ENCODE measurements at places on chromosomes 7 and 10. TPM values are rescaled to one million over a fixed set of nuclear protein-coding genes. Genes with fewer than 3 reads are reported as not detected.
A peak's percentile ranks its signal among the peaks of the same experiment; 100 is the strongest.

- DNase-seq = peak; percentile 58
- no peaks in the 10 kb centered on the region for H3K36me3 ChIP-seq
- no peaks in the 10 kb centered on the region for H3K27me3 ChIP-seq
These were observed 62.5 kb downstream of the SGMS1 start for GRCh38 chr10:50561266-50561665.

DNA sequence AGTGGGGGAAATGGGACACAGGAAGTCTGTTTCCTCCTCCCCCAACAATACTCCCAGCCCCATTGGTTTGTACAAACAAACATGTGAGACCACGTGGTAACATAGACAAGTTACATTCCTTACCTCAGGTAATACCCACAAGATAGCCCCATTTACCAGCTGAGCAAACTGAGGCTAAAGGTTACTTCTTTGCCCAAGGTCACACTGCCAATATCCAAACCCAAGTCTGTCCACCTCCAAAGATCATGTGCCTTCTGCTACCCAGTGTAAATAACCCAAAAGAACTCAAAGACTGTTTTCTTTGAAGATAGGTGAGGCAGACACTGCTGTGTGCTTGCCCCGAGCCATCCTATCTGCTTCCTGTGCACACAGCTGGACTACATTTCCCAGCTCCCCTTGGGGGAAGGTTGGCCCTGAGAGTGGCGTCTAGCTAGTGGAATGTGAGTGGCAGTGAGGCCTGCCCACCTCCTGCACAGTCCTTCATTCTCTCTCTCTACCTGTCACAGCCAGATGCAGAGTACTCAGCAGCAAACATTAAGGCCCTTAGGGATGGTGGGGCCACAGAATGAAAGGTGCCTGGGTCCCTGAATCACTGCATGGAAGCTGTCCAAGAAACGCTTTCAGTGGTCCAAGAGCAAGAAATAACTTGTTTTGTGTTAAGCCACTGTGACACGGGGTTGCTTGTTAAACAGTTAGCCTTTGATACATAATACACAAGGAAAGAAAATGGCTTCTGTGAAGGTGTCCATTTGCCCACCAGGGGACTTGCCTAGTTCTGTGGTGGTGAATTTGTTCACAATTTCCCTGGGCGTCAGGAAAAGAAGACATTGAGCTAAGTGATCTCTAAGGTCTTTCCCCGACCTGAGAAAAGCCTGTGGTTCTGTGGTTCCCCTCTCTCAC, 257.7 kb upstream of the NFE2L3 start:
- no peak overlapping the region for H3K4me3 ChIP-seq
- peaks cover 9% of the 10 kb centered on the region for H3K4me1 ChIP-seq

GRCh38 chr10:78800006-78800405, 268.8 kb upstream of the ZMIZ1 start:
- H3K4me3 ChIP-seq = no peak overlapping the region
- H3K27me3 ChIP-seq = peaks cover 3% of the 10 kb centered on the region

DNA sequence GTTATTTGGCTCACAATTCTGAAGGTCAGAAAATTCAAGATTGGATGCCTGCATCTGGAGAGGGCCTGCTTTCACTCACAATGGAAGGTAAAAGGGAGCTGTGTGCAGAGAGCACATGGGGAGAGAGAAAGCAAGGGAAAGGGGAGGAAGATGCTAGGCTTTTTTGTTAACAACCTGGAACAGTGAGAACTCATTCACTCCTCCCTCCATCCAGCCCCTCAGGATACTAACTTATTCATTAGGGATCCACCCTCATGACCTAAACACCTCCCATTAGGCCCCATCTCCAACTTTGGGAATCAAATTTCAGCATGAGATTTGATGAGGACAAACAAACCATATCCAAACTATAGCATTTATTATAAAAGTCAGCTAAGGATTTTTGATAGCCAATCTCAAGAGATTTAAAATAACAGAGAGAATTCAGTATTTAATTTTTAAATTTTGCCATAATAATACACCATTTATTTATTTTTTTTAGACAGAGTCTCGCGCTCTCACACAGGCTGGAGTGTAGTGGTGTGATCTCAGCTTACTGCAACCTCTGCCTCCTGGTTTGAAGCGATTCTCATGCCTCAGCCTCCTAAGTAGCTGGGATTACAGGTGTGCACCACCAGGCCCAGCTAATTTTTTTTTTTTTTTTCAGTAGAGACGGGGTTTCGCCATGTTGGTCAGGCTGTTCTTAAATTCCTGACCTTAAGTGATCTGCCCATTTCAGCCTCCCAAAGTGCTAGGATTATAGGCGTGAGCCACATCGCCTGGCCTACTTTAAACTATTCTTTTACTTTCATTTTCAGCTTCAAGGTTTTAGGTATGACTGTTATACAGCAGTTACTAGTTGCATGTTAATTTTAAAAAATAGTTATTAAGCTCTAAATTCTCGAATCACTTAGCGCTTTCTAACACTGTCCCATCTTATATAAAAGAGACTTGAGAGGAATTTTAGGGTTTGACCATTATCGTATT, 20.3 kb upstream of the ETV1 start:
- no peaks in the 10 kb centered on the region for H3K4me1 ChIP-seq
- H3K4me3 ChIP-seq = no peak overlapping the region
- no peak for DNase-seq
- H3K27me3 ChIP-seq = no peaks in the 10 kb centered on the region
- no peaks in the 10 kb centered on the region for H3K36me3 ChIP-seq

DNA sequence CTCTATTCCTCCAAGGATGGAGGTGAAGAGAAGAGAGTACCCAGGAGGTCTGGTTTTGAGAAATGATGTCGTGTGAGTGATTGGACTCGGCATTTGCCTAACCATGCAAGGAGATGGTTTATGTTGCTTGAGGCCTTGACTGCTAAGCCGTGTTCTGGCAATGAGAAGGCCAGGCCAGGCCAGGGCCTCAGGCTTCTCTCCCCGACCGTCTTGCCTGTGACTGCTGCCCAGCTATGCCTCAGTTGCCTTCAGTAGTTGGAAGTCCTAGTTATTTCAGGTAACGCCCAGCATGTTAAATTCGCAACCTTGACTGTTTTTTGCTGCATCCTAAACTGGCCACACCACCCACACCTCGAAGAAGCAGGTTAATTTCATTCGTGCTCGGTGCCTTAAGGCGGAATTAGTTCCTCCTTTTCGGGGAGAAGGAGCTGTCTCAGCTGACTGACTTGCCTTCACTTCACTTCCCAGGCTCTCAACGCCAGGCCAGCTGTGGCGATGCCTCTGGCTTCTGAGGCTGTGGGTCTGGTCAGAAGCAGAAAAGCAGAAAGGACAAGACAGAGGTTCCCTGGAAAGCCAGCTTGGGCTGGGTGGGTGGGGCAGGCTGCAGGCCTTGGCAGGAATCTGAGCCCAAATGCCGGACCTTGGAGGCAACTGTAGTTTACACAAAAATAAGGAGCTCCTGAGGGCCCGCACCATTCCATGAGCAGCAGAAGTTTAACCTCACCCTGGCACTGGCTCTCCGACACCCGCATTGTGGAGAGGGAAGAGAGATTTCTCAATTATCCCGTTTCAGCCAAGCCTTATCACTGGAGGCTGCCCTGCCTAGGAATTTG, 61.9 kb upstream of the SAMD8 start:
- DNase-seq = no peak
- no peak overlapping the region for H3K4me3 ChIP-seq
- no peaks in the 10 kb centered on the region for H3K27me3 ChIP-seq

The SPDYE1 gene
- total RNA-seq = not detected

The DNTT gene
- 0.09 TPM for total RNA-seq
